ENCODE measurements at places on chromosomes 16 and 17. TPM values are rescaled to one million over a fixed set of nuclear protein-coding genes. Genes with fewer than 3 reads are reported as not detected.

DNA sequence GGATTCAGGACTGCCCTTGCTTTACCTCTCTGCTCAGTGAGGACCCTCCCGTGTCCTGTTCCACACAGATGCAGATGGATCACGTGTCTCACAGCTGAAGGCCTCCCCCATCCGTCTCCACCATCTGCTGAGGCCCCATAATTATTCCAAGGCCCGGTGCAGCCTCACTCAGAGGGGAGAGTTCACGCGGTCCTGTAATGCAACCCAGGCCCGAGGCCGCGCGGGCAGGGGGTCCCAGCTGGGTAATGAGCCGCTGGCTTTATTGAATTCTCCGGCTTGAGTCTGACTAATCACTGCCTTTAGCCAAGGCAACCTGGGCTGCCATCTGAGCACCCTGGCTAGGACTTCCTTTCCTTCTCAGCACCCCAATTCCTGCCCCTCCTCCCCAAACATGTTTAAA lies 4.4 kb upstream of the WFIKKN2 start:
- DNase-seq: no peak

DNA sequence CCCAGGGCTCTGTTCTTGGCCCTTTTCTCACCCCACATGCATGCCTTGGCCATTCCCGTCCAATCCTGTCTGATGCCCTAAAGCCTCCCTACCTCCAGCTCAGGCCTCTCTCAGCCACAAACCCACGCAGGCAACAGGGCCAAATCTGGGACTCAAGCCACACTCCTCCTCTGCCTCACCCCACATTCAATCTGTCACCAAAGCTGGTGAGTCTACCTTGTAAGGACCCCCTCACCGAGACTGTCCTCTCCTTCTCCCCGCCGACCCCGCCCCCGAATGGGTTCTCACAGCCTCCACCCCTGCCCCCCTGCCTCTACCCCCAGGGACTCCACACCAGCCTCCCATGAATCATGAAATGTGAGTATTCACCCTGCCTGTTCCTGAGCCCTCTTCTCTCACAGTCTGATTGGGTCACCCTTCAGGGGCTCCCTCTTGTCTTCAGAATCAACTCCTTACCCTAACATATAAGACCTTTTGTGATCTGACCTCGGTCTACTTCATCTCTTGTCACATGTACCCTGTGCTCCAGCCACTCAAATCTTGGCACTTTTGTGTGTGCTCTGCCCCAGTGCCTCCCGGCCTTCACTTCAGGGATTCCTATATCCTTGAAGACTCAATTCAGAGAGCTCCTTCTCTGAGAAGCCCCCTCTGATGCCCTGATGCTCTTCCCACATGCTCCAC lies 10.7 kb downstream of the EPOP start:
- DNase-seq: no peak

DNA sequence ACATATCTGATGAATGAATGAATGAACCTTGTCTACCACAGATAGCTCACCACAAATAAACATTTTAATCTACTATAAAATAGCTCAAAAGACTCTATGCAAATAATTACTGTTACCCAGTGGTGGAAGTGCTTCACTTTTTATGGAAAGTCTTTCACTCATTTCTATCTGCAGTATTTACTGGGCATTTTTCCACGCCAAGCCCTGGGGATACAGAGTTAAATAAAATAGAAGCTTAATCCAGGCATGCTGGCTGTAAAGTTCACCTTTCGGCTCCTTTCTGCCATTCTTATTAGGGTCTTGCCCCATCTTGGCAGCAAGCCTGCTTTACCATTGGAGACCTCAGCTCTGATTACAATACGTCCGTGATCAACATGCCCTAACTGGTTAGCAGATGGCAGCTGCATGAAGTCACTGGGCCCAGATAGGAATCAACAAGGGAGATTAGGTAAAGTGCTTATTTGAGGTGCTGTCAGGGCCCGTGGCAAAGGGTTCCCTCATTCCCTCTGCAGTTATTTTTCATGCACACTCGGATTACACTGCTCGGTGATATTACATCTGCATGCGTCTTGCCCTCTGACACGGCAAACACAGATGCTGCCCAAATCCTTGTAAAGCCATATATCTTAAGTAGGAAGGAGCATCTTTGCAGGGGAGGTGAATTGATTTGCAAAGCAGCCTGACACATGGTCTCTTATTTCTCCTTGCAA lies 648.9 kb downstream of the WWOX start:
- DNase-seq: no peak

DNA sequence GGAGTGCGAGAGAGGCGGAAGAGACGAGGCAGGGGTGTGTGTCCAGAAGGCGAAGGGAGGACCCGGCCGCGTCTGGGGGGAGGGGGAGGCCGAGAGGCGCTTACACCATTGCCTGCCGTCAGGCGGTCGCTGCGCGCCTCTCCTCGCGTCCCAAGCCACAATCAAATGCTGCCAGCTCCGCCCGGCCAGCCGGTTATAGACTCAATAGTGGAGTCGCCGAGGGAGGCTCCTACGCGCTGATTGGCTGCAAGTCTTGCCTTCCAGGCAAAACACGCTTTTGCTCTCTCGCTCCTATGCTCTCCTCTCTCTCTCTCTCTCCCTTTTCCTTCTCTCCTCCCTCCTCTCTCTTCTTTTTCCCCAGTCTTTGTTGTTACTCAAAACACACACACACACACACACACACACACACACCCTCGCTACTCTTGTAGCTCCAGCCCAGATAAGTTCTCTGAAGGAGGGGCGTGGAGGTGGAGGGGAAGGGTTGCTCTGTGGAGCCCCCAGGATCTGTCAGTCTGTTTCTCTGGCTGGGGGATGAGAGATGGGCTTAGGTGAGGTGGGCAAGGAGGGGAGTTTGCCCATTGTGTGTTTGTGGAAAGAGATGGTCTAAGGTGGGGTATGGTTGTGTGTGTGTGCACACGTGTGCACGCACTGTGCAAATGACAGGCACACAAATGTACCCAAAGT lies at the start of gene DLX3:
DLX3 (minus strand) TSS at position 170 of the 684 bp plus-strand sequence. CDS start 226 bp downstream, outside the sequence.
- DNase-seq: no peak

- no peak for DNase-seq
These were observed 47.9 kb downstream of the STH start for GRCh38 chr17:46046957-46047356.

DNA sequence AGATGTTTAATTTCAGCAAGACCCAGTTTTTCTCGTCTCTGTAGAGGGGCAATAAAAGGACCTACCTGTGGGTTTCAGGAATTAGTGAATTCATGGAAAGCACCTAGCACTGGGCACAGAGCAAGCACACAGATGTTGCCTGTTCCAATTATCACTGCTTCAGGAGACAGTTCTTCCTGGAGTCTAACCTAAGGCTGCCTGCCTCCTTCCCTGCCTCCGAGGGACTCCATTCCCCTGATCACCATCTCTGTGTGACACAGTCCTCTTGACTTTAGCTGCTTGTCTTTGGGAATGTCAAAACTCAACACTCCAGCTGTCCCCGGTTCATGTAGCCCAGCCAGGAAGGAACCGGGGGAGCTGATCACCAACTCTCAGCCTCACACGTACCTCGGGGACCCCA lies 474.9 kb downstream of the SLC39A11 start:
- DNase-seq: no peak

GRCh38 chr16:12017558-12017957 lies 41.0 kb downstream of the SNX29 start:
- DNase-seq: no peak

GRCh38 chr16:11583166-11583565 lies 3.6 kb downstream of the LITAF start:
- DNase-seq: no peak

GRCh38 chr17:50355336-50355700 lies 9.4 kb downstream of the XYLT2 start:
- DNase-seq: no peak

- DNase-seq: no peak
These were observed 75.2 kb downstream of the KATNIP start for GRCh38 chr16:27625050-27625697.

DNA sequence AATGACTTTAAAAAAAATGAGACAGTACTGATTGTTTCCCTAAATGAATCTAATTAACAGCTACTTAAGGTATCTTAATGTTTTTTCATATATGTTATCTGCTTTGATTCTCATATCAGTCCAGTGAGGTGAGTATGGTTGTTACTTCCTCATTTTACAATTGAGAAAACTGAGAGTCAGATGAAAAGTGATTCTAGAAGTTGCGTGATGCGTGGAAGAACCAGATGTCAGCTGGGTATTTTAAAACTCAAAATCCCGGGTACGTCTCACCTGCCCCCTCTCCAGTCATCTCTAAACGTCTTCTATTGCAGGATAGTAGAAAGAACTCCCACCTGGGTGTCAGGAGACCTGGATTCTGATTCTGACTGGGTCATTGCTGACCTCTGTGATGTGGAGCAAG lies 89.2 kb downstream of the MAP2K6 start:
- no peak for DNase-seq

GRCh38 chr17:1796800-1797199 lies 32.9 kb downstream of the SMYD4 start:
- no peak for DNase-seq

DNA sequence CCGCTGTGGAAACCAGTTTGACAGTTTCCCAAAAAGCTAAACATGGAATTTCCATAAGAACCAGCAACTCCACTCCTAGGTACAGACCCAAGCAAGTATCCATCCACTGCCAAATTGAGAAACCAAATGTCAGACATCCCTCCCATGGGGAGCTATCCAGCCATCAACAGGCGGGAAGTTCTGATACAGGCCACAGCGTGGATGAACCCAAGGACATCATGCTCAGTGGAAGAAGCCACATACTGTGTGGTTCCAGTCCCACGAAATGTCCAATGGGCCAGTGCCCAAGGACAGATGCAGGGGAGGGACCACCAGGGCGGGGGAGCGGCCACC lies 12.6 kb upstream of the BAIAP2 start:
- no peak for DNase-seq

Gene TBC1D3I
- 0.42 TPM for total RNA-seq

Gene MMP2
- total RNA-seq: 452 TPM

Gene RPAIN
- total RNA-seq: 58.2 TPM

Gene ATP2A3
- not detected for total RNA-seq

Gene CA7
- total RNA-seq: not detected

Gene GGA3
- 34.3 TPM for total RNA-seq

Gene SCARF1
- total RNA-seq: 0.64 TPM

Data from osteocyte (in vitro differentiated cells).